ENCODE measurements at places on chromosomes 3 and 15.
A peak's percentile ranks its signal among the peaks of the same experiment; 100 is the strongest.

DNA sequence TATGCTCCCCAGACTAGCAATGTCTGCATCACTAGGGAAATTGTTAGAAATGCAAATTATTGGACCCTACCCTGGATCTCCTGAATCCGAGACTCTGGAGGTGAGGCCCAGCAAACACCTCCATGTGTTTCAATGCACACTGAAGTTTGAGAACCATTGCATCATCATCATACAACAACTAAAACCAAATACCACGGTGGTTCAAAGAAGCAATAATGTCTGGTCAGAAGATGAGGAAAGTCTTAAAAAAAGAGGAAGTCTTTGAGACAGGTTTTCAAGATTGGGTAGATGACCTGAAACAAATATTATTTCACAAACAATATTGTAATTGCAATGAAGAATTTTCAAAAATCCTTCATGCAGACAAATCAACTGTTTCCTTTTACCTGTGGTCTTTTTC is 60.3 kb upstream of the TRA2B start:
- DNase-seq: no peak

- DNase-seq: no peak
Measured at GRCh38 chr3:127905556-127905955, 9.5 kb upstream of the KBTBD12 start.

- peak; percentile 55 for DNase-seq
Measured at GRCh38 chr15:58748852-58749531, 515 bp downstream of the ADAM10 start.

DNA sequence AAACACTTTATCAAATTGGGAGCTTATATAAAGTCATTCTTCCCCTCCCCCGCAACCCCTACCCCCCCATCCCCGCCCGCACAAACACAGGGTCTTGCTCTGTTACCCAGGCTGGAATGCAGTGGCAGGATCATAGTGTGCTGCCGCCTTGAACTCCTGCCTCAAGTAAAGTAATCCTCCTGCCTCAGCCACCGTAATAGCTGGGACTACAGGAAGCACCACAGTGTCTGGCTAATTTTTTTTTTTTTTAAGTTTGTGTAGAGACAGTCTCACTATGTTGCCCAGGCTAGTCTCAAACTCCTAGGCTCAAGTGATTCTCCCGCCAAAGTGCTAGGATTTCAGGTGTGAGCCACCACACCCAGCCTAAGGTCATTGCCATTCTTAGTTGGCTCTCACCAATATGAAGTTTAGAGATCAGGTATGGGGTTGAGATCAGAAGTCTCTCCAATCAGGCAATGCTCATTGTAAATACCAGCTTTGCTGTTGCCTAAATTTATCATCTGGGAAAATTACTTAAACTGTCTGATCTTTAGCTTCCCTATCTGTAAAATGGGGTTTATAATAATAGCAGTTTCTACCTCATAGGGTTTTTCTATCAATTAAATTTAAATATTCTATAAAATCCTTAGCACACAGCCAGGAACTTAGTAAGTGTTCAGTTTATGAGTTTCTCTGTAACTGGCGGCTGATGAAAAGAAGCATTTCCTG is 60.3 kb downstream of the TGFBR2 start:
- no peak for DNase-seq

- DNase-seq: no peak
Measured at GRCh38 chr3:5068531-5069050, 53.5 kb upstream of the ARL8B start.

DNA sequence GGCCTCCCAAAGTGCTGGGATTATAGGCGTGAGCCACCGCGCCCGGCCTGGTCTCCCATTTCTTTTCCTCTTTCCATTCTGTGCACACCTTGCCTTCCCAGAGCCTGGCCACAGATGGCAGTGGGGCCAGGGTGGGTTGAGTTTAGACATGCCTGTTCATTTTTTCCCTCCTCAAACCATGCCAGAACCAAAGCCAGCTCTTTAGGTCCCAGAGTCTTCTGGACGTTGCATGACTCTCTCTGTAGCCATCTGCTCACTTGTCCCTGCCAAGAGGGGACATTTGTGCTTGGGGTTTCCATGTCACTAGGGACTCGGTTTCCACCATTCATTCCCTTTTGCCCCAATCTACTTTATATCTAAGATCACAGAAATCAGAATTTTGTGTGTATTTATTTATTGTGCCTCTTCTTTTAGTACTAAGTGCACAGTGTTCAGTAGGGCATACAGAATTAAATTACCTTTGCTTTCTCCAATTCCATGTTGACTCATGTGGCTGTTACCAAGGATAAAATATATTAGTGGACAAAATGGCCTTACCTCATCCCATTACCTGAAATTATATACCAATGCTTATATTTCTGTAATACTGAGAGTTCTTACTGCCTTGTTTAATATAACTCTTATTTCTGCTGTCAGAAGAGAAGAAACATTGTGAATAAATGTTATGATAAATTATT is 49.6 kb downstream of the USP13 start:
- DNase-seq: no peak

DNA sequence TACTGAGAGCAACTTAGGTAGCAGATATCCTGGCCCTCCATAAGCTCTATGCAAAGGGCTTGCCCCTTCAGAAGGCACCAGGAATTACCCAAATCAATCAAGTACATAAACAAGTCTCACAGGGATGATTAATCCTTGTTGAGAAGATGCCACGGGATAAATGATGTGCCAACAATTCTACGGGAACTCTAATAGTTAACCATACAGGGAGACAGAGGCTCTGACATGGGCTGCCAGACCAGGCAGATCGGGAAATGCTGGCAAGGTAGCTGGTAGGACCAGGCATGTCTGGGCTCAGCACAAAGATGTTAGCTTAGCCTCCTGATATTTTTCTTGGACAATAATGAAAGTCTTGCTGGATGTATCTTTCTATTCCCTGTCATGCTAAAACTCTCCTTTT is 249.3 kb upstream of the THBS1 start:
- no peak for DNase-seq

DNA sequence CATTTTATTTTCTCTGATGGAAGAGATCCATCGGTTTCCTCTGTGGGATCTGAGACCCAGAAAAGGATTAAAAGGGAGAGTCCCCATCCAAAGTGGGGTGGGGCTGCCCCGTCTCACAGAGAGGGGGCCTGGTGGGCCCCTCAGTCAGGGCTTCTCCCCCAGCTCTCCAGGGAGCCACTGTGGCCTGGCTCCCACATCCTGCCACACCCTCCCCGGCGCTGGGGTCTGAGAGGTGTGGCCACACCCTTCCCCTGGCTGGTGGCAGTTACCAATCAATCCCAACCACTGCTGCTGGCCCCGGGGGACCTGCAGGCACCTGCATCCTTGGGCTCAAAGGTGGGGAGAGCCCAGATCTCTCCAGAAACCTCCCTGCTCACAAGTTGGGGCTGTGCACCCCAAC is 161.8 kb upstream of the IQSEC1 start:
- peak; percentile 32 for DNase-seq

GRCh38 chr3:175392653-175393052 is 533.5 kb downstream of the NAALADL2 start:
- no peak for DNase-seq

- no peak for DNase-seq
Measured at GRCh38 chr3:49098429-49098828, 4.6 kb upstream of the QRICH1 start.

DNA sequence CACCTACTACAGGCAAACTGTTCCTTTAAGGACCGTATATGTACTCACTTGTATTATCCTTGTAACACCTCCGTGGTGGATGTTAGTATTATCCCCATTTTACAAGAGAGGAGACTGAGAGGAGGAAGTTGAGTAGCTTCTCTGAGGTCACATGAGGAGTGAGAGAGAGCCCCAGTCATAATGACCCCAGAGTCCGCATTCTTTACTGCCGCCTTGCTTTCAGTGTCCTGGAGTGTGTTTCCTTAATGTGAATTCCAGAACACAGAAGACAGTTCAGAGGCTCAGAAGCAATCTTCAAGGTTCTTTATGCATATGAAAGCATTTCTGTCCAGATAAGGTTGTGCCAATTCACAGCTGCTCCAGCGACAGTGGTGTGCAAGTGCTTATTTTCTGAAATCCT is 199.2 kb downstream of the CACNA2D3 start:
- DNase-seq: no peak
